ENCODE measurements at places on chromosomes 13 and 19.

- DNase-seq = no peak
Observed at GRCh38 chr13:44785401-44785800, 203.9 kb downstream of the NUFIP1 start.

GRCh38 chr13:113975416-113975815, 1.5 kb upstream of the C13orf46 start:
- DNase-seq = no peak

- DNase-seq = no peak
Observed at GRCh38 chr19:3111586-3112247, 17.6 kb downstream of the GNA11 start.

DNA sequence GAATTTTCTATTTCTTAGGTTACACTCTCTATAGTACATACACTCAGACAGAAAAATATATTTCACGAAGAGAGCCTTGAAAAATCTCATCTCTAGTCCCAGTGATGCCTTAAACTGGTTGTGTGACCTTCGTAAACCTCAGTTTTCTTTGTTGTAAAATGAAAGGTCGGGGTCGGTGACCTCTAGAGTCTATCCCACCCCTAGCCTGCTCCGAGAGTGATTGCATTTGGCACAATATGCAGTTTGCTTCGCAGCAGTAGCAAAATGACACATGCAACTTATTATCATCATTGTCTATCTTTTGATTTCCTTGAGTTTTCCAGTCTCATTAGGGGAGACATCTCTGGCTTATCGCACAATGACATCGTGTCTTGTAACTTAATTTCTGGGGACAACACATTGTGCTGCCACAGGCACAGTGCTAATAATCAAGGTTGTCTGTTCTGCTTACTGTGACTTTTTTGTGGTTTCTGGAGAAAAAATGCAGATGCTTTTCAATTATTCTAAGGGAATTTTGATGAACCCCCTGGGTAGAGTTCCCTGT, 115.0 kb downstream of the GGACT start:
- no peak for DNase-seq

DNA sequence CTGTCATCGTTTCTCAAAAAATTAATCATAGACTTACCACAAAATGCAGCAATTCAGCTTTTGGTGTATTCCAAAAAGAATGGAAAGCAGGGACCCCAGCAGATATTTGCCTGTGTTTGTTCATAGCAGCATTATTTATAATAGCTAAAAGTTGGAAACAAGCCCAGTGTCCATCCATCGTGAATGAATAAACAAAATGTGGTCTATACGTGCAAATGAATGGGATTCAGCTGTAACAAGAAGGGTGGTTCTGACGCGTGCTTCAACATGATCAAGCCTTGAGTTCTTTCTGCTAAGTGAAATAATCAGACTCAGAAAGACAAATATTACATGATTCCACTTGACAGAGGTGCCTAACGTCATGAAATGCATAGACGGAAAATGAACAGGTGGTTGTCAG, 36.4 kb downstream of the PSG11 start:
- DNase-seq = no peak
